ENCODE measurements at places on chromosomes 12 and 14.

- DNase-seq, result no peak
Observed at GRCh38 chr14:89470401-89470800, 53.4 kb upstream of the FOXN3 start.

- DNase-seq, result no peak
Observed at GRCh38 chr12:6135071-6135470, 10.6 kb upstream of the VWF start.

GRCh38 chr14:54253195-54253947, 143.4 kb upstream of the CDKN3 start:
- DNase-seq, result no peak

GRCh38 chr12:79326222-79326621, 364.5 kb downstream of the PAWR start:
- DNase-seq, result no peak

DNA sequence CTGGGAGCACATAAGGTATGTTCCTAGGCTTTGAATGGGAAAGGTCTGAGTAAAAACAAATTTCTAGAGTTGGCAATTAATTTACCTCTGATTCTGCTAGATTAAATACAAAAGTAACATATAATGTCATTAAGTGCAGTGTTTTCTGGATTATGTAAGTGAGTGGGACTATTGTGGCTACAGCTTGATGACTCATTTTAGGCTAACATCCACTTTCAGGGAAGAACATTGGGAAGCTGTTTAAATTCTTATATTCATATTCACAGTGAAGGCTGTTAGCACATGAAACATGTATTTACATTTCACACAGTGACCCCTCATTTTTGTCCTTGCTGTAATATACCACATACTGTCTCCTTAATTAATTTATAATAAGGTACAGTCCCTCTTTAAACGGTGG, 13.2 kb upstream of the BMAL2 start:
- DNase-seq, result no peak

DNA sequence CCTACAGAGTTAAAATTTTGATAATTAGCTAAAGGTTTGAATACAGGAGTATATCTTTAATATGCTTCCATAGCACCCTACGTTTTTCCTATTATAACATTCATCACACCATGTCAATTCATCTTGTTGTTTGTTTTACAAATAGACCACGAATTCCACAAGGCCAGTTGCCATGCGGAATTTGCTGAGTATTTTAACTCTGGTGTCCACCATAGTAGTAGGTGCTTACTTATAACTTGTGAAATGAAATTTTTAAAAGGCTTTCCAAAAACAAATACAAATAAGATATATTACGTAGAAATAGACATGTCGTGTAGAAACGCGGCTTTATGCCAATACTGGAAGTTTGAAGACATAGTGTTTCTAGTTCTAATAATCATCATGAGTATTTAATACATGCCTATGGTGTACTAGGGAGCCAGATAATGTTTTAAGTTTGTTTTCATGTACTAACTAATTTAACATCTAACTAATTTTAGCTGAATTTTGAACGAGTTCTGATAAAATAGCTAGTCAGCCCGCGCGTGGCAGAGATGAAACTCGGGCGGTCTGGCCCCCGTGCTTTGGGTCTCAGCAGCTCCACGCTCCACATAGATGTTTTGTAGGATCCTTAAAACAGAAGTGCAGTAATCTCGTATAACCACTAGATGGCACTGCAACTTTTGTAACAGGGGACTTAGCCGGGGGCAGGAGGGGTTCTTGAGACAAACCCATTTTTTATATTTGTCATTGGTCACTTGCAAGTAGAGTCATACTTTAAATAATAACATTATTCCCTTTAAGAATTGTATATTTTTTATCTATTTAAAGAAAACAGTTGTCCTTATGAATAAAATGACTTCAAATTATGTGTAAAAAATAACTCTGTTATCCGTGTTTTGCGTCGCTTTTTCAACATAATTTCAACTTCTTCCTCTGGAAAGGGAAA, 10.2 kb downstream of the CD69 start:
- no peak for DNase-seq

DNA sequence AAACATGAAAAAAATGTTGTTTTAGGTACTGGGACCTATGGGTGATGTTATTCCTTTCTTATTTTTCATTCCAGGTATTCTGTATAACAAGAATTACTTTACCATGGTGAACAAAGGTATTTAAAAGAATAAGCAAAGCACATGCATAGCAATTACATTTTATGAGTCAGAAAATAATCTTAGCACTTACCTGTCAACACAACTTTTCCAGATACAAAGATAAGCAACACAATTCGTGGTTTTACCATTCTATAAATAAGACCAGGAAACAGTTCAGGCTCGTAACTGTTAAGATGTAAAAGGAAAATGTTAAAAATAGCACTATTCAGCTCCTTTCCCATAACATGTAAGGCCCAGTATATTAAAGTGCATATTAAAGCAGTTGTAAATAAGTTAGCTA, 12.3 kb upstream of the ATG14 start:
- DNase-seq, result no peak

DNA sequence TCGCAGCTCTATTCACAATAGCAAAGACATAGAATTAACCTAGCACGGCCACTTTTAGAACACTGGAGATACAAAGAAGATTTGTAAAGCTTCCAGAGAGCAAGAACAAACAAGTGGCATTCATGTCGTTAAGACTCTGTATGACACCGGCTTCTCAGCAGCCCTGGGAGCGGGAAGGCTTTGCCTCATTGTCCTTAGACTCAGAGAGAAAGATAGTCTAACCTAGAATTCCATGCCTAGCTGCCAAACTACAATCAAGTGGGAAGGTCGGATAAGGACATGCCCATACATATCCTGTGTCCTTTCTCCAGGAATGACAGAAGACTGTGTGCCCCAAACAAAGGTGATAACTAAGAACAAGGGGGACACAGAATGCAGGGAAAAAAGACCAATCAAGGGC, 1038.3 kb downstream of the BCL11B start:
- no peak for DNase-seq

DNA sequence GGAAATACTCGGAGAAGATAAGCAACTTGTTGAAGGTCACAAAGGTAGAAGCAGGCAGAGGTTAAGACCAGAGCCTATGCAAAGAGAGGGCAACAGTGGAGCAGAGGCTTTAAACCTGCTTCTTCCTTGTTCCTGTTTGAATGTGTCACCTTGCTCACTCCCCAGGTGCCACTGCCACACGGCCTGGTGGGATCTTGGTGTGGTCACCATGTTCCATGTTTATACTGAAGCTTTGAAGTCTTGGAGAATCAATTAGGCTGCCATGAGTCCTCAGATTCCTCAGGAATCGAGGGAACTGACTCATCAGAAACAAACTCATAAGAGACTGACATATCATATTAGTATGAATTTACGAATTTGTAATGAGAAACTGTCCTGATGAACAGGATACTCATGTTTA, 46.8 kb downstream of the IQSEC3 start:
- no peak for DNase-seq

All from mesenteric fat pad (tissue), 1 donor.